ENCODE measurements at places on chromosomes 1 and 21.
A peak's percentile ranks its signal among the peaks of the same experiment; 100 is the strongest.

- no peak for DNase-seq
These were observed 4.7 kb downstream of the TNN start for GRCh38 chr1:175072099-175072951.

- peak; percentile 33 for DNase-seq
These were observed 220.1 kb upstream of the VAMP3 start for GRCh38 chr1:7550981-7551380.

DNA sequence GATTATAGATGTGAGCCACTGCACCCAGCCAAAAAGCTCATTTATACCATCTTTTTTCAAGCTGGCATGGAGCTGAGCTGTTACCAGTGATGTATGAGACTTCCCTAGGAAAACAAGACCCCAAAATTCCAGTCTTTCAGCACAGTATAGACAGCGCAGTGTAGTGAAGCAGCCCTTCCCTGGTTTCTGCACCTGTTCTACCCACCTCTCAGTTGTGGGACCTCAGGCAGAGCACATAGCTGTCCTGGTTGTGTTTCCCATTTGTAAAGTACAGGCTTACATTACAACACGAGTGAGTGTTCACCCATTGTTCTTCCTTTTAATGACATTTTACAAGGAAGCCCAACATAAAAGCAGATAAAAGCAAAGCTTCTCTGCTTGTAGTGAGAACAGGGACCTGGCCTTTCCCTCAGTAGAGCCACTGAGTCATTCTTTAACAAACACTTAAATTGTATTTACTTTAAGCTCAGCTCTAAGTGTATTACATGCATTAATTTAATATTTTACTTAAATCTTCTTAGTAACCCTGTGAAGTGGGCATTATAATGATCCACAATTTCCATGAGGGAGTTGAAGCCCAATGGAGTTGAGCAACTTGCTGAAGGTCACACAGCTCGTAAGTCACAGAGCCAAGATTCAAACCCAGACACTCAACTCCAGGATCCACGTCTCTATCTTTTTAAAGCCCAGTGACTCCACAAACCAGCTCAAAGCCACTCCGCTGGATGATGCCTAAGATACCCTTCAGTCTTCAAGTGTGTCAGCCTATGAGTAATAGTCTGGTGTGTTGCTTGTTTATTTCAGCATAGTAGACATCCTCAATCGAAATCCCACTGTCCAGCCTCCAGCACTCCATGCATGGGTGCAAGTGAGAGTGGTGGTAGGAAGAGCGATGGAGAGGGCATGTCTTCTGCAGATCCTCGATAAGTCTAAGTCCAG is 40.5 kb upstream of the CAPZB start:
- no peak for DNase-seq

DNA sequence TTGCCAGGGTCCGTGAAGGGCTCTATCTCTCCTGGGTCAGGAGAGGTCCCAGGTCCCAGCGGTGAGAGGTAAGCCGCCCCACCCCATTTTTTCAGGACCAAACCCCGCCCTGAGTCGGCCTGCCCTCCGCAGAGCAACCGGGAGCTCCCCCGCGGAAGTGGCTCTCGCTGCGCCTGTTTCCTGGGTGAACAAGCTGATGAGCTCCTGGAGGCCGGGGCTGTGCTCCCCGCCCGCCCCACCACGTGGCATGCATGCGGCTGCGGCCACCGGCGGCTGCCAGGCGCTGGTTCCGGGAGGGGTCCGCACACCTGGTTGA is 32.0 kb downstream of the ZBTB17 start:
- no peak for DNase-seq

DNA sequence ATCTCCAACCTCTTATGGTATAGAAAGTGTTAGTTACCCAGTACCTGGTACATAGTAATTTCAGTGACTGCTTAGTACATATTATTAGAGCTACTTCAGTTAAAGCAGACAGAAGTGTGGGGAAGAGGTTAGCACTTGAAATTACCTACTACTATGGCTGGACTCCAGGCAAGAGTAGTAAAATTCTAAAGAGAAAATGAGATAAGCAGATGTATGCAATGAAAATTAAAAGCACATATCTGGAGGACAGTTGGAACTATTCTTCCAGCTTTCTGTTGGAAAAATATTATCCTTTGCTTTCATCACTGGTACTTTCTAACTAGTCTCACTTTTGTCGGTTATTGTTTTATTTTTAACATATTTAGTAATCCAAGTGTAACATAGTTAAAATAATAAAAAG is 23.7 kb downstream of the DHX9 start:
- no peak for DNase-seq

Data from activated naive CD4-positive, alpha-beta T cell treated with anti-CD3 and anti-CD28 coated beads, Interleukin-2, amount 50 U/mL, for 72 hours (primary cell).